ENCODE measurements at places on chromosomes 12 and 14.

GRCh38 chr12:2013527-2014223 lies 9.4 kb upstream of the DCP1B start:
- no peak for DNase-seq

GRCh38 chr12:9039397-9039977 lies 50.1 kb downstream of the KLRG1 start:
- DNase-seq: peak; percentile 25

DNA sequence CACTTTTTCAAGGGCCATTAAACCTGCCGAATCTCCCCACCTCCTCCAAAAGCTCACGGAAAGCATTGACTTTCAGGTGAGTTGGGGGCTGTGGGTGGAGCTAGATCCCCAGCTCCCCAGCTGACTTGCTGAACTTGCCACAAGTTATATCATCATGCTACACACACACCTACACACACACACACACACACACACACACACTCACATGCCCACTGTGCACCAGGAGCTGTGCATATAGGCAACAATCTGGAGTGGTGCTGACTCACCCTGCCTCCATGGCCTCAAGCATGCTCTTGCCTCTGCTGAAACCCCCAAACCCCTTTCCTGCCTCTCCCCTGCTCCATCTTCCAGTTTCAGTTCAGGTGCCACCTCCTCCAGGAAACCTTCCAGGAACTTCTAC lies 26.1 kb downstream of the SERPINA3 start:
- no peak for DNase-seq

- no peak for DNase-seq
Observed at GRCh38 chr12:13417516-13417915, 221.0 kb downstream of the EMP1 start.

DNA sequence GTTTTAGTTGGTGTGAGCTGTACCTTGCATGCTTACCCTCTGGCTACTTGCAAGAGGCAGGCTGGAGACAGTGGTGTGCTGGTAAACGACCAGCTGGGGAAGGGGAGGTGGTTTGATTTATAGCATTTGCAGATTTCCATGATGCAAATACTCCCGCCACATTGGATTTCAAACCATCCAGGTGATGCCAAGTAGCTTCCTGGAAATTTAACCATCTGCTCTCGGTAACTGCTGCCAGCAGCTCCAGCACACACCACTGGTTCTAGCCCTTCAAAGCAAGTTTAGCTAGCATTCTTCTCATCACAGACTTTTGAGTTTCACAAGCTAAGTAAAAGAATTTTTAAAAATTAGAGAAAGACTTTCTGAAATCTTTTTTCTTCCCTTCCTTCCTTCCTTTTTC lies 104.5 kb upstream of the AMIGO2 start:
- DNase-seq: no peak

GRCh38 chr14:81200054-81200453 lies 20.7 kb downstream of the GTF2A1 start:
- no peak for DNase-seq

- no peak for DNase-seq
Observed at GRCh38 chr12:28622406-28622805, 432.1 kb downstream of the CCDC91 start.

- no peak for DNase-seq
Observed at GRCh38 chr14:68403191-68404145, 389.4 kb downstream of the ZFP36L1 start.

DNA sequence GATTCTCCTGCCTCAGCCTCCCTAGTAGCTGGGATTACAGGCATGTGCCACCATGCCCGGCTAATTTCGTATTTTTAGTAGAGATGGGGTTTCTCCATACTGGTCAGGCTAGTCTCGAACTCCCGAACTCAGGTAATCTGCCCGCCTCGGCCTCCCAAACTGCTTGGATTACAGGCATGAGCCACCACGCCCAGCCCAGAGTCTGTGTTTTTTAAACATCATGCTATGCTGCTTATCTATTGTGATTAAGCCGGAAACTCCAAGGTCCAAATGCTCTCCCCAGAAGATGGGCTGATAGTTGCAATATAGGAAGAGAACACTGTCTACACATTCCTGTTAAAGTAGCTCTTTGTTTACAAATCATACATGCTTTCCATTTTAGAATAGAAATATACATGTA lies 30.5 kb upstream of the MAX start:
- no peak for DNase-seq

DNA sequence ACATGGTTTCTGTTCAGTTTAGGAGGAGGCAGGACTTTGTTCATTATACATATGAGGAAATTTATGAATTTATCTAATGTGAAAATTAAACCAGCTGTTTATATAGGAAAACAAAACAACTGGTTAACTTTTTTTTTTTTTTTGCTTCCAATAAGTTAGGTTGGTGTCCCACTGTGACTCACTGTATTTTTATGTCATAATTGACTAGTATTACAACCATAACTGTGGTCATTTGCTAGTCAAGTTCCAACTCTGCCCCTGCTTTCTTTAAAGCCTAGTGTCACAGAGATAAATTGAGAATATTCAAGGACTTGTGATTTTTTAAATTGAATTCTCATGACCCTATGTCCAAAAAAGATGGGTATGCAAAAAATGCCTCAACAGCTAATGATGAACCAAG lies 227.7 kb downstream of the BCAT1 start:
- no peak for DNase-seq

DNA sequence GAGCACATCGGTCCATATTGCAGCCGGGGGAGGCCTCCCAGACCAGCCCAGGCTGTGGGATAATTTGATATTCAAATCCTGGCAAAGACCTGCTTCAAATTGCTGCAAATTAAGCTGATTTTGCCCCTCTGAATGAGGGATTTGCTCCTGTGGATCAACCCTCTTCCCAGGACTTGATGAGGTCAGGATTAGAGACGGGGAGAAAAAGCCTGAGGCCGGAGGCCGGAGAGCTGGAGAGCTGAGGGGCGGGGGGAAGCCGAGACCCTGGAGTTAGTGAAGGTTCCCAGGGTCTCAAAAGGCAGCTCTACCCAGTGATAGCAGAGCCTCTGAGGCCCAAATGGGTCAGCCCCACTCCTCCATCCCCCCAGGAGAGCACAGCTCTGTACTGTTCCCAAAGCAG lies 17.5 kb upstream of the VSX2 start:
- DNase-seq: no peak

DNA sequence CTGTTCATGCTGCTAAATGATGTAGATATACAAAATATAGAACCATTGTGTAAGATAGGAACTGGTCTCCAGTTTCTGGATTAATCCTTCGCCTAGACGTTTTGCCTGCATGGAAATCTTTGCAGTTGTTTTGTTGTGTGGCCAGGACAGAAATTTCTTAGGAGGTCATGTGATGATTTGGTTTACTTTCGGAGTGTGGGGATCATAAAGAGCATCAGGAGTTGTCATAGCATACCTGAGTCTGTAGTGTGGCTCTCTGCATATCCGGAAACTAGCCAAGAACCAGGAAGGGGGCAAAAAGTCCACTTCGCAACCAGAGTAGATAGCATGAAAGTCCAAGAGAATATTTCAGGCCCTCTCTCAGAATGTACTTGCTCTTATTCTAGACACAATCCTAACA lies 3.1 kb downstream of the SAMD4A start:
- DNase-seq: no peak

- no peak for DNase-seq
Observed at GRCh38 chr12:96221391-96221790, 27.2 kb downstream of the ELK3 start.

DNA sequence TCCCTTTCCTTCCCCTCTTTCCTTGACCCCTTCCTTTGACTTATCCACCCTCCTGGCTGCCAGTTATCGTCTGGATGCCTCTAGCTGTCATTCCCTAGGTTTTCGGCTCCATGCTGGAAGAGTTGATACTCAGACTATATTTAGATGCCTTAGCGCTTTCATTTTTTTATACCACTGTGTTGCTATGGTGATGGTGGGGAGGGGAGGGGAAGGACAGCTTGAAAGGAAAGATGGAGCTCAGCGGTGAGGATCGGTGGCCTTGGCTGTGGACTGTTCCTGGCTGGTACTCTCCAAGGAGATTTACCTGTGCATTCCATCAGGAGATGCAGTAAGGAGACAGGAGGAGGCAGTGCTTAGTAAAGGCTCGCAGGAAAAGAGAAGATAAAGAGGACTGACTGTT lies 108.7 kb downstream of the SLC8A3 start:
- no peak for DNase-seq

GRCh38 chr14:53942970-53943750 lies 13.5 kb downstream of the BMP4 start:
- DNase-seq: no peak

DNA sequence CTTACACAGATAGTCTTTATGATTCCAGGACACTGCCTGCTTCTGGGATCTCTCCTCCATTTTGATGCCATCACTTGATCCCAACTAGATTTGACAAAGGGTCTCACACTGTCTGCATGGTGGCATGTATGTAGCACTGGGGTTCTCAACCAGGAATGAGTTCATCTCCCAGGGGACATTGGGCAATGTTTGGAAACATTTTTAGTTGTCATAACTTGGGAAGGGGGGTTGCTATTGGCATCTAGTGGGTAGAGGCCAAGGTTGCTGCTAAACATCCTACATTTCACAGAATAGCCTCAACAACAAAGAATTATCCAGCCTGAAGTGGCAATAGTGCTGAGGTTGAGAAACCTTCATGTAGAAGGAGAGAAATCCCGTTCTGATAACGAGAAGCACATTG lies 376.2 kb downstream of the DPF3 start:
- DNase-seq: no peak

DNA sequence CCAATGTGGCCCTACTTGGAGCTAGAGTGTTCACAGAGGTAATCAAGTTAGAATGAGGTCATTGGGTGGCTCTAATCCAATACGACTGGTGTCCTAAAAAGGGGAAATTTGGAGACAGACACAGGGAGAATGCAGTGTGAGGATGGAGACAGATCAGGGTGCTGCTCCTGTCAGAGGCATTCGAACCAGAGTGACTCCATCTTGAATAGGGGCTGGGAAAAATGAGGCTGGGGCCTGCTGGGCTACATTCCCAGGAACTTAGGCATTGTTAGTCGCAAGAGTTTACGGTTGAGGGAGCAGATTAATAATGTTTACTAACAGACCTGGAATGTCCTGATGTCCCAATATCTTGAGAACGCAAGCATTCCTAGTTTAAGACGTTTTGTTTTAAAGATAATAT lies 20.2 kb downstream of the TNFAIP2 start:
- DNase-seq: no peak

DNA sequence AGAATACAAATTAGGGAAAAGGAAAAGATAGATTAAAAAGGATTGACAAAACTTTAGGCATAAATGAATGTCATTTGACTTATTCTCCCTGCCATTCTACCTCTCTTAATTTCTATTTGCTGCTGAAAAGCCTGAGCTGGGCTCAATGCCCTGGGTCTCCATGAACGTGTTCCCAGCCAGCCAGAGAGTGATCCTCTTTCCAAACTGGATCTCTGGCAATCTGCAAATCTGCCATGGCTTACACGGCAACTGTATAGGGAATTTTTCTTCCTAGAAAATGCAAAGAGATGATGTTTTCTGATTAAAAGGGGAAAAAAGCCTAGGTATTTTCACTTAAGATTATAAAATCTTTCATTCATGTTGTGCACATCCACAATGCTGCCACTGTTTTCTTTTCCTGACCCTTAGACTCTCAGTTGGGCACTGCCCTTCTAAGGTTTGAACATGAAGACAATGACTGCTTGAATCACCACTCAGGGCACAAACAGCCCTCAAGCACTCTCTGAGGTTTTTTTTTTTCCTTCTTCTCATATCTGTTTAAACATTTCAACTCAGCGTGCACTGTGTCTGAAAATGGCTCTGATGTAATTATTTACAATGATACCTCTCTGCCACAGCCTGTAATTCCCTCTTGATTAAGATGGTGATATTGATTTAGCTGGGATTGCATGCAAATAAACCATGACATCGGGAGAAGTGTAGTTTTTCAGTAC lies 60.3 kb downstream of the DACT1 start:
- DNase-seq: no peak

GRCh38 chr14:24513009-24513408 lies 4.9 kb upstream of the CMA1 start:
- no peak for DNase-seq

DNA sequence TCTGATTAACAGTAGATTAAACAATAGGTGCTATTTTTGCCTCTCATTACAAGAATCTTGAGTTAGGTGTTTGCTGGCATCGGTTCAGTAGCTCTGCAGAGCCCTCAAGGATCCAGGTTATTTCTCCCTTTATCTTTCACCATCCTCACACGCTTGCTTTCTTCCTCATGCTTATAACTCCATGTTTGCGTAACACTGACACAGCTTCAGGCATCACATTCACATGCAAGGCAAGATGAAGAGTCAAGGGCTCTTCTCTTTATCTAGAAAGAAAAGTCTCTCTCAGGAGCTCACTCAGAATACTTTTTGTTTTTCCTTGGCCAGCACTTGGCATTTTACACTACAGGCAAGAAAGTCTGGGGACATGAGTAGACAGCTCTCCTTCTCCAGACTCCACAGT lies 24.2 kb upstream of the PTHLH start:
- no peak for DNase-seq

DNA sequence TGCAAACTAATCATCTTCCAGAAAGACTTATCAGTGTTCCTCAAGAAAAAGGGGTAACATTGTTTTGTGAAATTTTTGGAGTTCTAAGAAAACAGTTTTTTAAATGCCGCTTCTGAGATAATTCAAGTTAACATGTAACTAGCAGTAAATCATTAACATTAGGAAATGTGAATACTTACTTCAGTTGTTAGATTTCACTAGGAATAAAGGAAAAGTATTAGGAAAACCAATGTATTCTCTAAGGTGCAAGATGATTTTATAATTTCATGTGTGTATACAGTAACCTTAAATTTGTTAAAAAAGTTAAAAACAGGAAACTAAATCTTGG lies 36.8 kb downstream of the PAPOLA start:
- DNase-seq: no peak

DNA sequence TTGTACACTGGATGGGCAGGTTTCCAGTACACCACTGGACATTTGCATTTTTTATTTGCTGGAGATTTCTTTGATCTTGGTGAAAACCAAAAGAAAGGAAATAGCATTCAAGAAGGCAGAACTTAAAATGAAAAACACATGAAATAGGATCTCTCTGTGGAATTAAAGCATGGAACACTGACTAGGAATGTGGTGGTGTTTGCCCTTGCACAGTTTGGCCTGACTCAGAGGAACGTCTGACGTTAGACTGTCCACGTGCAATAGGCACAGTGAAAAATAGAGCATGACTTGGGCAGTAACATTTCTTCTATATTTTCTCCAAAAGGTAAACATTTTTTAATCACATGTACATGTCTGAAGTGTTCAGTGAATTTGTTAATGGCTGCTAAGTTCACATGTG lies 474.1 kb upstream of the PRICKLE1 start:
- DNase-seq: no peak

- DNase-seq: no peak
Observed at GRCh38 chr12:45938566-45938965, 51.8 kb downstream of the SCAF11 start.

DNA sequence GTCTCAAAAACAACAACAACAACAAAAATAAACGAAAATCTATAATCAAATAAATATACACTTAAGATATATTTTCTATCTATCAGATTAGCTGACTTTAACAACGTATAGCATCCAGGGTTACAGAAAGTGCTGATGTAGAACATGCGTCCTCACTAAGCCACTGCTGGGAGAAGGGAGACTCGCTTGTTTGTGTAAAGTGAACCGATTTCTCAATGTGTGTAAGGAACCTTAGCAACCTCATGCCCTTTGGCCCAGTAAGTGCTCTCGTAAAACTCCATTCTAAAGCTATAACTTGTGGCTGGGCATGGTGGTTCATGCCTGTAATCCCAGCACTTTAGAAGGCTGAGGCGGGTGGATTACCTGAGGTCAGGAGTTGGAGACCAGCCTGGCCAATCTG lies 23.8 kb downstream of the NFKBIA start:
- DNase-seq: no peak

Measured in GM12891 (cell line).